Tibial nerve (tissue), 4 donors: ENCODE measurements at places on chromosomes 4 and X. TPM values are rescaled to one million over a fixed set of nuclear protein-coding genes. Genes with fewer than 3 reads are reported as not detected.
A peak's percentile ranks its signal among the peaks of the same experiment; 100 is the strongest.

DNA sequence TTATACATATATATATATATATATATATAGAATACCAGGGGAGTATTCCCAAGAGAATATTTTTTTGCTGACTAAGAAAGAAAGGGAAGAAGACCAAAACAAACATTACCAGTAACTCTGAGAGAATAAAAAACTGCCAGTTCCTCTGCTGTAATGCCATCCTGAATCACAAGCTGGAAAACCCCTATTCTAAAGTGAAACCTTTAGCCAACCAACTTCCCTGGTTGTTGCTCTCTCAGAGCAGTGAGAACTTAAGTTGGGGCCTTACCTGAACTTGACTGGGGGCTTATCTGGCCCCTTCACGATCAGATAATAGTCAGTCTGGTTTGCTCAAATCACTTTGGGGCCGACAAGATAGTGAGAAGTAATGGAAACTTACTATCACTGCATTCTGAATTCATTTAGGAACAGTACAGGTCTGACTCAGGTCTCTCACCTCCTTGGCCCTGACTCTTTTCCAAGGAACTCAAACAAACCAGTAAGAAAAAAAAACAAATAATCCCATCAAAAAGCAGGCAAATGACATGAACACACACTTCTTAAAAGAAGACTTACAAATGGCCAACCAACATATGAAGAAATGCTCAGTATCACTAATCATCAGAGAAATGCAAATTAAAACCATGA lies 62.5 kb downstream of the CD40LG start:
- H3K27me3 ChIP-seq: no peaks in the 10 kb centered on the region
- H3K36me3 ChIP-seq: peaks cover 13% of the 10 kb centered on the region
- H3K27ac ChIP-seq: no peak overlapping the region
- no peak for DNase-seq
- H3K4me1 ChIP-seq: no peaks in the 10 kb centered on the region

DNA sequence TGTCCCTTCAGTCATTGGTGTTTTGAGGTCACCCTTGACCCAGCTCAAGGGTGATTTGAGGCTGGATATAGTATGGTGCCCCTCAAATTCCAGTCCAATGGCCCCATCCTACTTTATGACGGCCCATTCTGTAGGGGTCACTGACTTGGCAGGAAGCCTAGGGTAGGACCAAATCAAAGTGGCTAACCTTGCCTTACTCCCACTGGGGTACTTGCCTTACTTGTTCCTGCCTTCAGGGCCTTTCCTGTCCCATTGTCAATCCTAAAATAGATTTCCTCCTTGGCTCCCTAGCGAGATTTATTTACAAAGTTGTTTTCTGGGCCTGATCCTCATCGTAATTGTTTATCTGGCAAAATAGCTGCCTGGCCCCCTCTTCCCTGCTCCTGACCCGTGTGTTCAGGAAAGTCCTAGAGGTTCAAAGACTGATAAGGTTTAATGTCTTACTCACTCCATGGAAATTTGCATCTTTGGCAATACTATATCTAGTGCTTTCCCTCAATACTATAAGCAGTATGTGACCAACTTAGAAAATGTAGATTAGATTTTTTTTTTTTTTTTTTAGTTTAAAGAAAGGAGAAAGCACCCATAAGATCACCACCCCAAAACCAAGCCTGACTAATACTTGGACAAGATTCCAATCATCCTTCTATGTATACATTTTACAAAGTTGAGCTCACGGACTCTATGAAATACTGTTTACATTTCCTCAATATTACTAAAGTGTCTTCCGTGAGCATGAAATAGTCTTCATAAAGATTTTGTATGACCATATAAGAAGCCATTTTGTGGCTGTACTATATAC lies 44.8 kb downstream of the MSN start:
- no peaks in the 10 kb centered on the region for H3K36me3 ChIP-seq
- no peak for DNase-seq
- H3K27ac ChIP-seq: peak overlapping the region; percentile 13
- H3K4me1 ChIP-seq: peaks cover 16% of the 10 kb centered on the region

DNA sequence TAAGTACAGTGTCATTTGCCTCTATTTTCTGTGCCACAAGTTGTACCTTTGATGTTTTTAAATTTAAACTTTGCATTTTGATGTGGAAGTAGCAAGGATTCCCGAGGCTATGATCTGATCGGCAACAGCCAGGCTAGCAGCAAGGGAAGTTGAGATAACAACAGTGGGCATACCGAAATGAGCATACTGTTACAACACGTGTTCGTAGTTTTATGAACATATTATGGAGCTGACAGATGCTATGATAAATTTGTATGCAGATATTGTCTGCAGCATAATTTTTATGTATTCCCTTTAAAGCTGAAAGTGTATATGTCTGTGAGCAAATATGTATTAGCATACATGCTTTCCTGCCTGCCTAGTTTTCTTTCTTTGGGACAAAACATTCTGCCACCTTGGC lies 306.1 kb downstream of the PCDH7 start:
- H3K27ac ChIP-seq: no peak overlapping the region
- H3K4me1 ChIP-seq: no peaks in the 10 kb centered on the region
- H3K4me3 ChIP-seq: no peak overlapping the region
- H3K27me3 ChIP-seq: no peaks in the 10 kb centered on the region
- no peak for DNase-seq

- H3K27me3 ChIP-seq: no peaks in the 10 kb centered on the region
- no peaks in the 10 kb centered on the region for H3K36me3 ChIP-seq
- no peak for DNase-seq
- no peaks in the 10 kb centered on the region for H3K4me1 ChIP-seq
- no peak overlapping the region for H3K4me3 ChIP-seq
Observed at GRCh38 chr4:99647071-99647470, 10.6 kb downstream of the C4orf54 start.

GRCh38 chr4:22170353-22170752 lies 221.8 kb upstream of the KCNIP4 start:
- no peak for DNase-seq
- no peak overlapping the region for H3K4me3 ChIP-seq
- H3K36me3 ChIP-seq: no peaks in the 10 kb centered on the region
- H3K27ac ChIP-seq: no peak overlapping the region
- no peaks in the 10 kb centered on the region for H3K4me1 ChIP-seq

- H3K4me3 ChIP-seq: no peak overlapping the region
- H3K27ac ChIP-seq: no peak overlapping the region
- no peaks in the 10 kb centered on the region for H3K36me3 ChIP-seq
- no peaks in the 10 kb centered on the region for H3K27me3 ChIP-seq
- no peaks in the 10 kb centered on the region for H3K4me1 ChIP-seq
- no peak for DNase-seq
Observed at GRCh38 chrX:40887476-40887875, 152.1 kb upstream of the MED14 start.

- no peak overlapping the region for H3K27ac ChIP-seq
- no peaks in the 10 kb centered on the region for H3K27me3 ChIP-seq
- H3K4me1 ChIP-seq: peaks cover 18% of the 10 kb centered on the region
- no peaks in the 10 kb centered on the region for H3K36me3 ChIP-seq
- DNase-seq: no peak
- no peak overlapping the region for H3K4me3 ChIP-seq
Observed at GRCh38 chrX:2301901-2302300, 198.9 kb downstream of the DHRSX start.

GRCh38 chr4:43456383-43456782 lies 563.9 kb downstream of the GRXCR1 start:
- H3K4me1 ChIP-seq: no peaks in the 10 kb centered on the region
- H3K4me3 ChIP-seq: no peak overlapping the region
- H3K36me3 ChIP-seq: no peaks in the 10 kb centered on the region

CLDN22 gene
- total RNA-seq: not detected

MSX1 gene
- total RNA-seq: 9.4 TPM

IQSEC2 gene
- 27.1 TPM for total RNA-seq

HSFX2 gene
- 1.2 TPM for total RNA-seq

EFHC2 gene
- 2.5 TPM for total RNA-seq

AREG gene
- 9.6 TPM for total RNA-seq

RASGEF1B gene
- total RNA-seq: 12.4 TPM
